ENCODE measurements at places on chromosomes 5 and 9.

- DNase-seq: no peak
These were observed 269.9 kb downstream of the PRR16 start for GRCh38 chr5:120734033-120734432.

DNA sequence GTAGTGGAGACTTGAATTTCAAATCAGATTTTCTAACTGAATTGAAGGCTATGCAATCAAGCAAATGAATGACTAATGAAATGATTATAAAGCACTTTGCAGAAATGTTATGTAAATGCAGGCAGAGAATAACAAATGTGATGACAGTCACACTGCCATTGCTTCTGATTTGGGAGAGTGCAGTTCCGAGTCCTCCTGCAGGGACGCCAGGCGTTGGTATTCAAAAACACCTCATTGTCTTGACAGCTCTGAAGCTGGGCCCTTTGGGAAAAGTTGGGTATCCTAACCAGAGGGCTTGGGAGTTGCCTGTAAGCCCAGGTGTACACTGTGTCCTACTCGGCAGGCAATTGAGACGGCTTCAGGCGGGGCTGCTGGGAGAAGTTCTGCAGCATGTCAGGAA lies 57.9 kb downstream of the C5orf15 start:
- DNase-seq: no peak

DNA sequence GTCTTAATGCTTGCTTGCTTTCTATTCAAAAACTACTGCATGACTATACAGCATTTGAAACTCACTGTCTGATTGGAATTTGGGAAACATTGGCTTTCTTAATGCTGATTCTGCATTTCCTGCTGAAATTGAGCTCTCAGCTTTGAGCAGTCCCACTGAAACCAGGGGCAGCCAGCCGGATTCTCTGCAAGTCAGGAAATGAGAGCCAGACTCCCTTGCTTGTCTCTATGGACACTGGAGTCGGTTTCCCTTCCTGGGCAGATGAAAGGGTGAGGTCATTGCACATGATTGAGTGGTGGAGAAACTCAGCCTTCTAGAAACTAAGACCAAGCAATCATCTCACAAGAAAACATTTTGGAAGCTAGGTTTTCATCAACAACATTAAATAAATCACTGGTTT lies 119.7 kb upstream of the SPATA31C2 start:
- DNase-seq: no peak

GRCh38 chr5:12016159-12016746 lies 112.0 kb upstream of the CTNND2 start:
- DNase-seq: no peak

DNA sequence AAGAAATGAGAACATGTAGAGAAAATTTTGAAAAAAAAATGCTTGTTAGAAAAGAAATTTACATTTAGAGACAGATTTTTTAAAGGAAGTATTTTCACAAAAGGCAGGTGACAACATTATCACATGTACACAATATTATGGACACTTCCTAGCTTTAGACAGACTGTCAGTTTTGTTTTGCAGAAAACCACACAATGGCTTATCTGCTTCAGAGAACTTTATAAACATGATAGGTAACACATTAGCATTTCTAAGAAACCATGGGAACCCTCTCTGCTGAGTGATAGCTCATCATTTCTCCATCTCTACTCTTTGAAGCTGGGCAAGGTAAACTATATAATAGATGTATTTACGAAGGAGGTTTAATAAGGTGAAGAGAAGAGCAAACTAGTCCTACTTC lies 25.6 kb downstream of the POU5F2 start:
- DNase-seq: no peak

DNA sequence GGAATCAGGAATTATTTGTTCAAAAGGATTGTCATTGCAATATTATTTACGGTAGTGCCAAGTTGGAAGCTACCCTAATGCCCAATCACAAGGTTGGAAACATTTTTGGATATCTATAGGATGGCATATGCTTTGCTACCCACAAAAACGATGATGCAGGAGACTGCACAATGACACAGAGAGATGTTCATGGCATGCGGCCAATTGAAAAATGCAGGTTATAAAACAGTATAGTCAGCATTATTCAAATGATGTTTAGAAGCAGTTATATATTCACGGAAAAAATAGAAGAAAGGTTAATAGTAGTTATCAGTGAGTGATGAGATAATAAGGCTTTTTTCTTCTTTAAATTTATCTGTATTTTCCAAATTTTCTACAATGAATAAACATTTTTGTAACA lies 5.9 kb upstream of the ACSL6 start:
- no peak for DNase-seq

DNA sequence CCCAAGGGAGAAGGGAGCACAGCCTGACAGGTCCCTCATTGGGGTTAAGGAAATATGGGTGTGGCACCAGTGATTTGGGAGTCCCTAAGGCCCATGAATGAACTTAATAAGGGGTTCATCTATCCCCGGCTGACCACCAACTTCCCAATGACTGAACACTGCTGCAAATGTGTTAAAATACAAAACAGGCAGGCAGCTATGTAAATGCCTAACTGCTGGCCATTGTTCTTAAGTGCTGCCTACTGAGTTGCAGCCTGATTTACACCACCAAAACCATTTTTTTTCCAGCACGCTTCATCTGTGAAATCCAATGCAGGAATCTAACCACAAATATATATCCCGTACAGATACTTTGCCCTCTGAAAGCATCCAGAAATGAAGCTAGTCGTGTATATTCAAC lies 478.5 kb downstream of the PTPRD start:
- no peak for DNase-seq

- no peak for DNase-seq
These were observed 49.5 kb upstream of the FCN2 start for GRCh38 chr9:134830926-134831720.

GRCh38 chr5:133916479-133916878 lies 51.9 kb downstream of the C5orf15 start:
- no peak for DNase-seq

Data from stimulated activated CD4-positive, alpha-beta T cell treated with anti-CD3 and anti-CD28 coated beads, Interleukin-2, amount 100 ng/mL, for 48 hours (primary cell).